ENCODE measurements at places on chromosomes 6 and 20.

GRCh38 chr20:36768768-36769430, 4.7 kb downstream of the DSN1 start:
- DNase-seq, result no peak

DNA sequence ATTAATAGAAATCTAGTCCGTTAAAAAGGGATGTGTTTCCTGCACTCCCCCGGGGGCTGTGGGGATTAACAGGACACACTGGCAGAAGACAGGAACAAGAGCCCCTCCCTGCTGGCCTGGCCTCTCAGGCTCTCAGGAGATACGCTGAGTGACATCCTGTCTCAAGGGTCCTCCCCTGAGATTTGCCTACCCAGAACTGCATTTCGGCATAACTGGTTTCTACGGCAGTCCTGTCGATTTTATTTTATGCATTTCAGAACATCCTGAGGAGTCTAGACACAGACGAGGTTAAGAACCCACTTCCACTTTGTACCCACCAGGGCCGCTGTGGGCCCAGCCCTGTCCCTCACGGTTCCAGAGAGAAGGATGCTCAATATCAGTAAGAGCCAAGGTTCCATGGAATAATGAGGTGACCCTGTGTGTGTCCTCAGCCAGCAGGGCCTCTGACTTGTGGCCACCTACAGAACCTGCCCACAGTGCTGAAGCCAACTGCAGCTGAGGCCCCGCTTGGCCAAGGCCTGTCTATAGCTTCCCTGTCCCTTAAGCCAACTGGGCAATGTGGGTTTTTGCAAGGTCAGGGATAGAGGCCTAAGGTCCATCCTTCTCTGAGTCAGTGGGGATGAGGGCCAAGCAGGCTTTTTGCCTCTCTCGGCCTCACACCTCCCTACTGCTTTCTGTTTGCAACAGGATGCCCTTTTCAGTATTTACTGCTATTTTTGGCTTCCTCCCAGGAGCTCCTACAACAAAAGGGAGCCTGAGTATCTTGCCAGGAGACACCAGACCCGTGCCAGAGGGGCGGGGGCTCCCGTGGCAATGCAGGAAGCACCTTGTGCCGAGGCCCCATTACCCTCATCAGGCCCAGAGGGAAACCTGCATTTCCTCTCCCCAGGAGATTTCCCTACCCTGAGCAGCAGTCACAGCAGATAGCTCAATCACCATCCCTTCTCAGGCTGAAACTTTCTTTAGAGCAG, 14.7 kb downstream of the UQCC2 start:
- DNase-seq, result peak; percentile 77

GRCh38 chr6:4503700-4504099, 272.5 kb upstream of the CDYL start:
- no peak for DNase-seq

DNA sequence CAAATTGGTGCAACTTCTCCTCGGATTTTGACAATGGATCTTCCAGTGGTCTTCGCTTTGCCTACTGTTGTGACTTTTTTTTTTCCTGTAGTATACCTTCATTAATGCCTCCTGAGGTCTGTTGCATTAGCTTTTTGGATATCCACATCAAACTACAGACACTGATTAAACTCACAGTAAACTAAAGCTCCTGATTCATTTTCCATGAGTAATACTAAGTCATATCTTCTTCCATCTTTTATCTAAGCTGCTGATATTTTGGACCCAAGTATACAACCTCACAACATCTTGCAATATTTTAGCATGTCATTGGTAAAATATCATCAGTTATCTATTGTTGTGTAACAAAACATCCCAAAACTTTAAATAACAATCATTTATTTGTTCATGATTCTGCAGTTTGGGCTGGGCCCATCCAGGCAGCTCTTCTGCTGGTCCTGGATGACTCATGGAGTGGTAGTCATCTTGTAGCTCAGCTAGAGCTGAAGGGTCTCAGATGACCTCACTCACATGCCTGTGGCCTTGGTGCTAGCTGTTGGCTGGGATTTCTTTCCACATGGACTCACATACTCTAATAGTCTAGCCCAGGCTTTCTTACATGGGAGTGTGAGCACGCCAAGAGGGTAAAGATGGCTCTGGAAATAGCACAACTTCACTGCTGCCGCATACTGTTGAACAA, 78.3 kb upstream of the SRSF6 start:
- DNase-seq, result peak; percentile 45

- no peak for DNase-seq
Observed at GRCh38 chr6:159714404-159714803, 12.9 kb upstream of the WTAP start.

DNA sequence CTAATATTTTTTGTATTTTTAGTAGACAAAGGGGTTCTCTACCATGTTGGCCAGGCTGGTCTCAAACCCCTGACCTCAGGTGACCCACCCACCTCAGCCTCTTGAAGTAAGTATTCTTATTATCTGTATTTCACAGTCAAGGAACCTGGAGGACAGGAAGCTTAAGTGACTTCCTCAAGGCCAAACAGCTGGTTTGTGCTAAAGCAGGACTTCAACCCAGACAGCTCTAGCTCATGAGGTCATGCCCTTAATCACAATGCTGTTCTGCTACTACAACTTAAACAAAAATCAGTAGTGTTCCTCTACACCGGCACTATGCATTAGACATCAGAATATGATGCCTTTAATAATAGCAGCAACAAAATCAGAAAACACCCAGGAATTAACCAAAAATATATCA, 168.9 kb downstream of the ADGB start:
- no peak for DNase-seq

- no peak for DNase-seq
Observed at GRCh38 chr20:44247586-44248409, 690 bp downstream of the GDAP1L1 start.

DNA sequence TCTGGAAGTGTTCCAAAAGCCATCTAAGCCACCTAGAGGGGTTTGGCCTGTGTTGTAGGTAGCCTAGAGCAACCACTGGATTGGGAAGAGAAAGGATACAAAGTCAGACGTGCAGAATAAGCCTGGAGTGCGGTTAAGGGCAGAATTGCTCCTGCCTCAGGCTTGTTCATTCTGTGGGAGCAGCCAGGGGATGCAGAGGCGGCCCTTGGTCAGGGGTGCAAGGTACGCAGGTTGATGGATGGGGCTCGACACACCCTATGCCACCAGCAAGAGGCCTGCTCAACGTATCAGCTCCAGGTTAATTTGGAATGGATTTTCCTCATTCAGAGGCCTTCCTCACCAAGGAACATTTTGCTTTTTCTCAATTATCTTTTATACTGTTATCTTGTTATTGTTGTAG, 129.8 kb downstream of the SLC23A2 start:
- DNase-seq, result no peak

- no peak for DNase-seq
Observed at GRCh38 chr6:93849857-93850256, 430.5 kb upstream of the EPHA7 start.

- no peak for DNase-seq
Observed at GRCh38 chr6:4336084-4336483, 200.7 kb upstream of the ECI2 start.

DNA sequence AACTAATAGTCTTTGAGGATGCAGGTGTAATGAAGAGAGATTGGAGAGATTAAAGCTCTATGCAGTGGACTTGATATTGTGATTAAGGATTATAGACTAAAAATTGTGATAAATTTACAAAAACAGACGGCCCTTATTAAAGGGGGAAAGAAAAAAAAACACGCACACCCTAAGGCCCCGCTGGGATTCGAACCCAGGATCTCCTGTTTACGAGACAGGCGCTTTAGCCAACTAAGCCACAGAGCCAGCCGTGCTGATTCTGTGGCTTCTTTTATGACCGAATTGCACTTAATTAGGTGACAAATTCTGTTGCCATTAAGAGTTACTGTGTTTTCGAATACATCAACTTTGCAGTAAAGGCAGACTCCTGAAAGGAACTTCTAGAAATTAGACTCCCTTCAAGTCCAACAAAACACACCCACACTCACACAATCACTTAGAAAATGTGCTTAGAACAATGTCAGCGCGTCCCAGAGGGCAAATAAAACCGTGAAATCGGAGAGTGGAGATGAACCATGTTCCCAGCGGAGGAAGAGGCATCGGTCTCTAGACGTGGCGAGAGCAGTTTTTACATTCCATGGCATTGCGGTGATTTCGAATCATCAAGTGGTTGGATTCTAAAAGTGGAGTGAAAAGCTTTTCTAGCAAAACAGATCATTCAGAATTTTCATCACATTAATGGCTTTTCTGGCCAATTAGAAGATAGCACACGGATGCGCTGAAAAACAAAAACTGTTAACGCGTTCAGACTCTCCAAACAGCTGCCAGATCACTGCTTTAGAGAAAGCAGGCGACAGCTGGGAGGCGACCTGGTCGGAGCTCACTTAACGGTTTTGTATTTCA, 122.6 kb downstream of the GPX5 start:
- DNase-seq, result peak; percentile 79

DNA sequence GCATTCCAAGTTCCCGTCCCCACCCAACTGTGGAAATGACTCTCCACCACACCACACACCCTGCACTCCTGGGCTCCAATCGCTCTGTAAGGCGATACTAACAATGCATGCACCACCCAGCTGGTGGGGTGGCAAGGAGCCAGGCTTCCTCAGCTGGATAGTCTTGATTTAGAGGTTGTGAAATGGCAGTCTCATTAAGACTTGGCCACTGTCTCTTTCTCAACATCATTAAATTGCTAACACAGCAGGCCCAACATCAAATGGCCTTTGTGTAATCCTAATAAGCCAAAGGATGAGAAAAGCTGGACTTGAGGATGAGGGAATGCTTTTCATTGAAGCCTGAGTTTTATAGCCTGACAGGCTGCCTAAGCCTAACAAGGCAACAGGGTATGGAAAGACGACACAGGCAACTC, 223.7 kb downstream of the GMDS start:
- peak; percentile 60 for DNase-seq

- DNase-seq, result no peak
Observed at GRCh38 chr6:113860181-113860955, 3.2 kb downstream of the MARCKS start.

GRCh38 chr20:5100684-5101347, 18.9 kb downstream of the PCNA start:
- DNase-seq, result peak; percentile 37

- DNase-seq, result no peak
Observed at GRCh38 chr20:1964659-1965405, 29.0 kb downstream of the PDYN start.

GRCh38 chr20:47720636-47721427, 64.4 kb downstream of the SULF2 start:
- peak; percentile 37 for DNase-seq

GRCh38 chr20:43191946-43192863, 2.5 kb upstream of the PTPRT start:
- no peak for DNase-seq

DNA sequence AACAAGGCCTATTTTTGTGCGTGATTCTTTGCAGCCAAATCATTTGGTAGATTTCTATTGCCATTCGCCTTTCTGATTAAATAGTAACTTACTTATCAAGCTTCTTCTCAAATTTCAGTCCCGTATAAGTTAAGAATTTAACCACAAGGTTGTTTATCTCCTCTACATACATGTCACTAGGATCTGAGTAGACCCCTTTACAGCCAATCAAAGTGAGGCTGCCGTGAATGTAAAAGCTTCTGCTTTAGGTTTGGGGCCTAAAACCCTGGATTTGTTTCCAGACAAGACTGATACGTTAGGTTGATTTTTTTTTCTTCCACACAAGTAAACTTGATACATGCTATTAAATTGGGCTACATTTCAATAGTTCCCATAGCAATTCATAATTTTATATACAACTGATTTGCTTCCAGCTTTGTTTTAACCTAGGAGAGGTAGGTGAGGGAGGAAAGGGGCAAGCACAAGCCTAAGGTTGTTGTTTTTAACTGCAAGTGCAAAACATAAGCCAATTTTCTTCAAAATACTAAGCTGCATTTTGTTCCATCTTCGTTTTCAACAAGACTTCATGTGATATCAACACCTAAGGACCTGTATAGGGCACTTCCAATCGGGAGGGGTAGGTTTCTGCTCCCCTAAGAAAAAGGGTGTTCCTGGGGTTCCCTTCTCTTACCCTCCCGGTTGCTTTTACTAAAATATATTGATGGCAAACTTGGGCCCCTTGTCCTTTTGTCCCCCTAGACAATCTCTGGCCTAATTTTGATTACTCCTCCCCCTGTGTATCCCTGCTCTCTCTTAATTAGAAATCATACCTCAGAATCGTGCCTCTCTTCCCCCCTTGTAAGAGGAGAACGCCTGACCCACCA, 1.7 kb downstream of the RANBP9 start:
- no peak for DNase-seq

- no peak for DNase-seq
Observed at GRCh38 chr6:152250127-152250526, 387.0 kb downstream of the SYNE1 start.

DNA sequence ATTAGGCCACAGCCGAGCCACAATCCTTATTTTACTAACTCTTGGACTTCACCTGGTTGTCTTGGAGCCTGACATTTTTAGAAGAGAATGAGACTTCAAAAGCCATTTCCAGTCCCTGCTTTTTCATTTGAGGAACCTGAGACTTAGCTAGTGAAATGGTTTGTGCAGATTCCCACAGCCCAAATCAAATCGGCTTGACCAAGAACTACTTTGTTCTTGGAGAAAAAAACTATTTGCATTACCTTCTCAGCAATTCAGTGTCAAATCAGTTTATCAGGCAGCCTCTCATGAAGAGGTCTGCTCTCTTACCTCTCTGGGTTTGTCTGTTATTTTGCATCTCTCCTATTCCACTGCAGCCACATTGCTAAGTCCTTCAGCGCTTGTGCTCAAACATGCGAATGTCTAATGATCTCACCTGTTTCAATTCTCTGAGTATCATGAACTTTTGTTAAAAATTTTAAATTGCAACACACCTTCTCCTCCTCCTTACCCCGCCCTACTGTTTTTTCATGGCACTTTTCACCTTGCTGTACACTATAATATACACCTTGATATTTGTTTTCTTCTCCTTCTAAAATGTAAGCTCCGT, 573 bp upstream of the IFNGR1 start:
- DNase-seq, result no peak

GRCh38 chr20:34089655-34090345, 22.2 kb downstream of the EIF2S2 start:
- no peak for DNase-seq

DNA sequence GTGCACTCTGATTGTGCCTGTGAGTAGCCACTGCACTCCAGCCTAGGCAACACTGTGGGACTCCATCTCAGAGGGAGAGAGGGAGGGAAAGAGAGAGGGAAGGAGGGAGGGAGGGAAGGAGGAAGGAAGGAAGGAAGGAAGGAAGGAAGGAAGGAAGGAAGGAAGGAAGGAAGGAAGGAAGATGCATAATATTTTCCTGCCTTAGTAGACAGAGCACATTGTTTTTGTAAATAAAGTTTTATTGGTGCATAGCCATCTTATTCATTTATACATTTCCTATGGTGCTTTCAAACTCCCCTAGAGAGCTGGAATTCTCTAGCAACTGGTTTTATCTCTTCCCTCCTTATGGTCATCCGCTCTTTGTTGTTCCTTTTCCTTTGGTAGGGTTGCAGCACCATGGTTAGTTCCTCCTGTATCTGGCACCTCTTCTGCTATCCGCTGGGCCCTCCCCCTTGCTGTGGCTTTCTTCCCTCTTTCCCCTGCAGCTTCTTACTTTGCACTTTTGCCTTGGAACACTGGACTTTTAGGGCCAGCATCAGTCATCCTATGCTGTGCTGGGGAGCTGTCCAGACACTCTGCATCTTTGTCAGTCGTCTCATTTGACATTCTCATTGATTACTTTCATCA, 20.2 kb downstream of the GPR6 start:
- no peak for DNase-seq

- DNase-seq, result peak; percentile 85
Observed at GRCh38 chr6:121652726-121653623, 217.5 kb downstream of the GJA1 start.

GRCh38 chr6:115485400-115485799, 575.3 kb downstream of the FRK start:
- no peak for DNase-seq

GRCh38 chr6:101013612-101014195, 132.6 kb upstream of the ASCC3 start:
- DNase-seq, result no peak

- DNase-seq, result no peak
Observed at GRCh38 chr6:109224107-109224875, 129.0 kb downstream of the CEP57L1 start.
